ENCODE measurements at places on chromosomes 5 and 9.

DNA sequence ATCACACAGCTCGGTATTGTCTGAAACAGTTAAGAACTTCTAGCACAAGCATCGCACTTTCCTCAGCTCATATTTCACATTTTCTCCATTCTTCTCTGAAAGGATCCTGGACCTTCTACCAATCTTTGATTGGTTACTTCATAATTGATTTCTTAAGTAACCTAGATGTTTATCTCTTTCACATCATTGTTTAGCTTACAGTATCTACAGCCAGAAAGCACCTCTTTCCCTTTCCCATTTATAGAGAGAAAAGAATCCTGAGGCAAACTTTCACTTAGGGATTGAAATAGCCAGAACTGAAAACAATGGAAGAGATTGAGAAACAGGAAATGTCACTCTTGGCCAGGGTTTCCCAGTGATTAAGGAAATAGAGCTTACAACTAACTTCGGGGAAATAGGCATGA, 2.5 kb downstream of the IL33 start:
- peak; percentile 3 for DNase-seq

DNA sequence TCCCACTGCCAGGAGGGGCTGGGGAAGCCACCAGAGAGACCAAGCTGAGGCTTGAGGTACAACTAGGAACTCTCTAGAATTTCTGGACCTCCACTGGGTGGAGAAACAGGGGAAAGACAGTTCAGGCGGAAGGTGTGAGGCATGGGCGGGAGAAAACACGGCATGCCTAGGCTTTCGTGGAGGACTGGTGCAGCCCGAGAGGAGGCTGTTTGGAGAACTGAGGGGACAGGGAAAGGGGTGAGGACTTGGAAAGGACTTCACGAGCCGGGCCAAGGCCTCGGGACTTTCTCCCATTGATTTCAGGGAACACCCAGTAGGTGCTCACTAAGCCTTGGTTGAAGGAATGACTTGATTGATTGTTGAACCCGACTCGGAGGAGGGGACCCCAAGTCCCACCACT, 9.5 kb upstream of the ADGRD2 start:
- DNase-seq: no peak

- peak; percentile 12 for DNase-seq
Observed at GRCh38 chr5:147369742-147370374, 135.0 kb downstream of the STK32A start.

DNA sequence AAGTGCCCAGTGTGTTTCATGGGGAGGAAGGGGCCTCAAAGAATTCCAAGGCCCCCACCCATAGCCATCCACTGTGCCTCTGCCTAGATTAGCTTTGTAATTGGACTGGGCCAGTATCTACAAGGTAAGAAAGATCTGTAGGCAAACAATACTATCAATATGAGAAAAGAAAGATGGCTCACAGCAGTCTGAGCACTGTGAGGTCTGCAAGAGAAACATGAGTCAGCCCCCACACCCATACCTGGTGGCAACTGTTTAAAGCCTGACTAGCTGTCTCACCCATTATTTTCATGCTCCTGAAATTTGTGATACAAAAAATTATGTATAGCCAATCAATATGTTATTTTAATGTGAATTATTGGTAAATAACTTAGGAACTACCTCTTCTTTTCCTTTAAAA, 10.0 kb upstream of the ZNF483 start:
- no peak for DNase-seq

GRCh38 chr9:7901621-7902020, 102.0 kb upstream of the DMAC1 start:
- no peak for DNase-seq

GRCh38 chr9:98226516-98226915, 28.9 kb downstream of the TBC1D2 start:
- peak; percentile 62 for DNase-seq

- DNase-seq: no peak
Observed at GRCh38 chr5:26492906-26493459, 545.4 kb downstream of the CDH9 start.

DNA sequence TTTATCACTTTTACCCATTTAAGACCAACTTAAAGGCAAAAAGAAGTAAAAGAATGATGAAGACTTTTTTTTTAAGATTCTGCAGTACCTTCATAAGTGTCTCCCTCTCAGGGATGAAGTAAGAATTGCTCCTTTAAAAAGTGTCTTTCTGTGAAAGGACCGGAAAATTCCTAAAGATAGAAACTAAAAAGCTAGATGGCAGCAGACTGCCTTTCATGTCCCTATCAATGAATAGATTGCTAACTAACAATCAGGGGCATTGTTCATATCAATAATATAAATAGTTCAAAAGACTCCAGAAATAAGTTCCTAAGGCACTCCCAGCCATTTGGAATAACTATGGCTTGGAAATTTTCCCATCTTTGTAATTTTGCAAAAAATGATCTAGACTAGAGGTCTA, 558.0 kb downstream of the PDE4D start:
- no peak for DNase-seq

DNA sequence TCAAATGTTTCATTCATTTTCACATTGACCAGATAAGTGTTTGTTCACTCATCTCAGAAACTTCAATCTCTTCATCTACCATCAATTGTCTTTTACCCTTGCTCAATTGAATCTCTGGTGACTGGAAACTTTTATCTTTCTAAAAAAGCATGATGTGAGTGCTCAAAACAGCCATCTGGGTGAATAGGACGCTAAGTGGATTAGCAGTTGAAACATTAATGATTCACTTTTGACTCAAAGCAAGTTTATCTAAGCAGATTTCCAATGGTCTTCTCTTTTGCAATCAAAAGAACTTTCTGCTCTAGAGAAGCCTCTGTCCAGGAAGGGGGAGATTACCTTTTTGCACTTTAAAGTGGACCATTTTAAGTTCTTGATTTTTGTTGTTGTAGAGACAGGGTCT, 22.2 kb downstream of the KLF4 start:
- DNase-seq: no peak

GRCh38 chr5:62486672-62487071, 74.1 kb downstream of the IPO11 start:
- peak; percentile 36 for DNase-seq

DNA sequence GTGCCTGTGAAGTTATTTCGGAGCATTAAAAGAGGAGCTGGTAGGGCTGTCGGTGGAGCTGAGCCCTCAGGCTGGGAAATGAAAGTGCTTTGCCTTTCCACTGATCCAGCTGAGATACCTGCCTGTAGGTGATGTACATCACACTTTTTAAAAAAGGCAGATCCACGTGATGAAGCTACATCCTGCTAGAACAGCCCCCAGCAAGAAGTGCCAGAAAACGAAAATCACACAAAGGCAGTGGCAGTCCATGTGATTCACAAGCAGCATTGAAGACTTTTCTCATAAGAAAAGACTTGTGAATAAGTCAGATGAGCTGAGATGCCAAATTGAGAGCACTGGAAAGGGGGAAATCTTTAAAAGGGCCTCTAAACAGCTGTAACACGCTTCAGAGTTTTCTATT, 765.1 kb downstream of the PTPRD start:
- DNase-seq: no peak

- peak; percentile 81 for DNase-seq
Observed at GRCh38 chr9:131349881-131350563, 43.9 kb upstream of the PRRC2B start.

- peak; percentile 45 for DNase-seq
Observed at GRCh38 chr5:68288707-68289134, 73.2 kb downstream of the PIK3R1 start.

DNA sequence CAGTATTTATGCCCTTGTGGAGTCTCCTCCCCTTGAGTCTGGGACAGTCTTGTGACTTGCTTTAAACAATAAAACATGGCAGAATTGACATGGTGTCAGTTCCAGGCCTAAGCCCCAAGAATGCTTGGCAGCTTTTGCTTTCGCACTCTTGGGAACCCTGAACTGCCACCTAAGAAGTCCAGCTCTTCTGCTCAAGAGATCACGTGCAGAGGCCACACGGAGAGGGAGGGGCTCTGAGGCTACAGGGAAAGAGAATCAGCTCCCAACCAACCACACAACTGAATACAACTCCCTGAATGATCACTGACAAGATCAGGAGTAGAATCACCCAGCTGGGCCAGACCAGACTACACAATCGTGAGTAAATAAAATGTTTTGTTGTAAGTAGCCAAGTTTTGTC, 97.6 kb downstream of the MED27 start:
- peak; percentile 41 for DNase-seq

DNA sequence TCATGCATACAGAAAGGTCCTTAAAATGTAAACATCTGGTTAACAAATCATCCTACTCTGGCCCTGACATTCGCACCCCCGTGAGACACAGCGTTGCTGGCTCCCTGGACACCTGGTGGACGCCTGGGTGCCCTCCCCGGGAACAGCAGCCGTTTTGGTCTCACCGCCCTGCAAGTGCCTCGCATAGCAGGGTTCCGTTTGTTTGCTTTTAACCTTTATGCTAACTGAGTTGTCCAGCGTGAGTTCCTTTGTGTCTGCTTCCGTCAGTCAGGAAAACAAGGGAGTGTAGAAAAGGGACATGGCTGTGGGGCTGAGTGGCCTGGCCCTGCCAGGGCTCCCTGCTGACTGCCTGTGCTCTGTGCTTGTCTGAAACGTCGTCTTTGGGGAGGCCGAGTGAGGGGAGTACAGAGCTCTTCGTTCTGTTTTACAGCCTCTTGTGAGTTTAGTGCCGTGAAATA, 91.8 kb upstream of the CACNA1B start:
- DNase-seq: no peak

DNA sequence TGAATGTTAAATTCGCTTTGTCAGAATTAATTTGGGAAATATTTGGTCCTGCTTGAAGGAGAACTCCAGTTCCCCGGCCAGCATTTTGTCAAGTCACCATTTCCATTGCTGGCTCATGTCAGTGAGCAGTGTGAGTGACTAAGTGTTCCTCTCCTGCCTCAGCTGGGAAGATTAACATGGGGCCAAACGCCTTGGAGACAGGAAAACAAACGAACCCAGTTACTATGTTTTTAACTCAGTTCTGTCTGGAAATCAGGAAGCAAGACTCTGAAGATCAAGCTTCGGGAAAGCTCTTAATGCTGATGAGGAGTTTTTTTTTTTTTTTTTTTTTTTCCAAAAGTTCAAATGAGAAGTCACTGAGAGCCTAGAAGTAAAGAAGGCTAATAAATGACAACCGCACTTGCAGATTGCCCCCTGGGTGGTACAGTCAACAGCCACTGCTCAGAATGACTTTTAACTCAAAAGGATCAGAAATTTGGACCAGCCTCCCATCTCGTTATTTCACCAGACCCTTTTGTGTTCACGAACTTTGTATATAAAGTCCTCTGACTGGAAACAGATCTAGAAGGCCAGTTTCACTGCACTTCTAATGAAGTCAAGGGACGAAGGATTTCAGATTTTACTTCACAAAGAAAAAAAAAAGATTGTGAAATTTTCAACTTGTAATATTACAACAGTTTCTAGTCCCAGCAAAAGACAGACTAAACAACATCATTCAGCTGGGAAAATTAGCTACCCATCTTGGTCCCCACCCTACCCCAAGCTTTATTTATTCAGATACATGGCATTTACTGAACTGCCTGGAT, 121.3 kb downstream of the LHFPL2 start:
- peak; percentile 99 for DNase-seq

DNA sequence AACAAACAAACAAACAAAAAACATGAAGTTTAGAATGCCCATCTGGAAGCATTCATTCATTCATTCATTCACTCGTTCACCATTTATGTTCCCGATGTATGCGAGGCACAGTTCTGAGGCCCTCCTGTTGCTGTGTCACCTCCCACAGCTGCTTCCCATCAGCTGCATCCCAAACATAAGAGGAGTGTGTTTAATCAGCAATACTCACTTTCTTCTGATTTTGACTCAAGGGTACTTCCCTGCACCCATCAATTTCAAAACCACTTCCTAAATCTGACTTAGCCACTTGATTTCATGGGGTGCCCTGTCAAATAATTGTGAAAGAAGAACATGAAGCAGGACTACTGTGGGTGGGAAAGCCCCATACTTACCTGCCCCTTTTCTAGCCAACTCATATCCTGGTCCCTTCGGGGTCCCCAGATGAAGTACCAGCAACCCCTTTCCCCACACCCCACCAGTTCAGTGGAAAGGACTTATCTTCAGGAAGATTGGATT, 128.0 kb upstream of the IL12B start:
- no peak for DNase-seq

DNA sequence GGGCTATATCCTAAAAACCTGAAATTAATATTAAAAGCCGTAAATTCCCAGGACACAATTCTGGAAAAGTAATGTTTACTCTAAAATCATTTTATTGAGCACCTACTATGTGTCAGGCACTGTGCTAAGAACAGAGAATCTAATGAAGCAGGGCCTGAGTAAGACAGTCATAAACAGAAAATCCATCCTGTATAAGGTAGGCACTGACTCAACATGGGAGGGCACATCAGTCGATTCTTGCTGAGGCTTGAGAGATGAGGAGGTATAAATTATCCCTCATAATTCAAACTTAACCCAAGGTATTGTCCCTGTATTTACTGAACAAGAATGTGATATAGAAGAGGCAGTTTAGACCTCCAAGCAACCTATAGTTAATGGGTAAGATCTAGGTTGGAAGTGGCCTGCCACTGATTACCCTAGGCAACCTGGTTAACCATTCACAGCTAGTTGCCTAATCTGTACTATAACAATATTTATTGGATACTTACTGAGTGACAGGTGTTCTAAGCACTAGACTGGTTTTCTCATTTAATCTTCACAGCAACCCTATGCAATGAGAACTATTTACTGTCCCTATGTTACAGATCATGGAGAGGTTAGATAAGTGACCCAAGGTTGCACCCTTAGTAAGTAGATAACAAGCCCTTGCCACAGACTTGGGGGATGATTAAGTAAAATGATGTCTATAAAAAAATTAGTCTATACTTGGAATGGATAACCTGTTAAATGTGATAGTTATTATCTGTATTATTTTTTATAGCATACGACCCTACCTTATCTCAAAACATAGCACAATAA, 317.7 kb downstream of the PDE4D start:
- DNase-seq: no peak

GRCh38 chr5:108728566-108729241, 19.0 kb upstream of the FER start:
- no peak for DNase-seq

GRCh38 chr5:143061161-143061945, 291.2 kb downstream of the ARHGAP26 start:
- DNase-seq: peak; percentile 83

DNA sequence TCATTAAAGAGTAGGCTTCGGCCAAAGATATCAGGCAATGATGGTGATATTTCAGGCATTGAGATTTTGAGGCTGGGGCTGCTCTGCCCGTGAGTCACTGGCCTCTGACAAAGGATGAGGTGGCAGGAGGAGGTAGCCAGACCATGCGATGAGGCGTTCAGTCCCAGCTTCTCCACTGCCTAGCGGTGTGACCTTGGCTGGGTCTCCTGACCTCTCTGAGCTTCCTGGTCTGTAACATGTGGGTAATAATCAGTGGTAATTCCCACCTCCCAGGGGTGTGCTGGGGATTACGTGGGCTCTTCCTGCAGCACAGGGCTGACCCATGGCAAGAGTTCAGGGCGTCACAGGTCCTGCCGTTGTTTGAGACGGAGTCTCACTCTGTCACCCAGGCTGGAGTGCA, 73.2 kb upstream of the RAPGEF1 start:
- DNase-seq: no peak

DNA sequence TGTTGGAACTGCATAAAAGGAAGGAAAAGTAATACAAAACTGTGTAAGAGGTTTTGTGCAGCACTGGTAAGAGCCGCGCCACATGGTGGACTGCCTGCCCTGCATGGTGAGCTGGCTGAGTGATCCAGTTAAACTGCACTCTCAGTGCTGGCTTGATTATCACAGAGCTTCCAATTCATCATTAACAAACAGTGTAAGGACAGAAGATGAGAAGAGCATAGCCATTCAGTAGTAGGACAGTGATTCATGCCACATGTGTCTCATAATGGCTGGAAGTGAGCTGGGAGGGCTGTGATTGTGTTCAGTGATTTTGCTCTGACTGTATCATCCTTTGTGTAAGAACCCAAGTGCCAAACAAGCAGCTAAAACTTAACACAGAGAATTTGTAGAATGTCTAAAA, 14.1 kb downstream of the ASPN start:
- peak; percentile 39 for DNase-seq
